CD4-positive, alpha-beta T cell treated with Interferon alpha-2 for 1 hour (primary cell): ENCODE measurements at places on chromosomes 1 and 21.

DNA sequence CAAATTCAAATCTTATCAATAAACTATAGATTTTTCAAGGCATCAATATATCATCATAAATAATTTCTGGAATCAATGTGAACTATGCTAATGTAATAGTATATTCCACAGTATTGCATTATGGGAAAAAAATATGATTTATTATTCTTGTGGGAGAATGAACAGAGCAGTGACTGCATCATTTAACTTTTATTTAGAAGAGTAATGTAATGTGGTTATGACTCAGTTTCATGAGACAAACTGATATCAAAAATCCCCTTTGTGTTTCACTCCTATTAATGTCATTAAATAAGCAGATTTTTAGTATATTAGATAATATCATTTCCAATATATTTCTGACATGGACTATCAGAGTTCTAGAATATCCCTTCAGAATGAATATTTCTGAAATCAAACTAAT is 187.6 kb downstream of the LRRC40 start:
- DNase-seq: no peak

DNA sequence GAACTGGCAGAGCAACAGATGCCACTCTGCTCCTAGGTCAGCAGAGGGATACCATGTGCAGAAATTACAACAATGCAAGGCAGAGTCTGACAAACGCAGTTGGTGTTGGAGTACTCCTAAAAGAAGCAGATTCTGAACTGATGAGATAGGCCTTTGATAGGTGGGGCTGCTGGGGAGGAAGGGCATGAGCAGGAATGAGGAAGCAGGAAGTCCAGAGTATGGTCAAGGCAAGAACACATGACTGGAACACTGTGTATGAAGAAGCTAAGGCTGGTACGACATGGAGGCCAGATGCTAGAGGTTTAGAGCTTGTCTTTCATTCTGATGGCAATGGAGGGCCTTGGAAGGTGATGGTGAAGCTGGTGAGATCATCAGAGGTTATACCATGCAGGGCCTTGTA is 11.5 kb upstream of the THRAP3 start:
- DNase-seq: no peak

DNA sequence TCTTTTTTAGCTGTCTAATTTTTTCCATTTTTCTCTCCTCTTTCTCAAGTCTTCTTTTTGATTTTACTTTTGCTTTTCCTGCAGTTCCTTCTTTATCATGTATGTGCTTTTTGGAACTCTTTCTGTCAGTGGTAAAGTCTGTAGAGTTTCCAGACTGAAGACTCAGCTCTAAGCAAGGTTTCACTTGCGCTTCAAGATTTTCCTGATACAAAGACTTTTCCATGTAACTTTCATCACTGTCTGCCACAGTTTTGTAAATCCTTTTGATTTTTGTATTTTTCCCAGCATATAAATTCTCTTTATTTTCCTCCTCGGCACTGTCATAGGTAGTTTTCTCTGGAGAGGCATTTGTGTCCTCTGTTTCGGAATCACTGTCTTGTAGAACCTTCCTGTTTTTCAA is 5.5 kb downstream of the CLSPN start:
- no peak for DNase-seq

DNA sequence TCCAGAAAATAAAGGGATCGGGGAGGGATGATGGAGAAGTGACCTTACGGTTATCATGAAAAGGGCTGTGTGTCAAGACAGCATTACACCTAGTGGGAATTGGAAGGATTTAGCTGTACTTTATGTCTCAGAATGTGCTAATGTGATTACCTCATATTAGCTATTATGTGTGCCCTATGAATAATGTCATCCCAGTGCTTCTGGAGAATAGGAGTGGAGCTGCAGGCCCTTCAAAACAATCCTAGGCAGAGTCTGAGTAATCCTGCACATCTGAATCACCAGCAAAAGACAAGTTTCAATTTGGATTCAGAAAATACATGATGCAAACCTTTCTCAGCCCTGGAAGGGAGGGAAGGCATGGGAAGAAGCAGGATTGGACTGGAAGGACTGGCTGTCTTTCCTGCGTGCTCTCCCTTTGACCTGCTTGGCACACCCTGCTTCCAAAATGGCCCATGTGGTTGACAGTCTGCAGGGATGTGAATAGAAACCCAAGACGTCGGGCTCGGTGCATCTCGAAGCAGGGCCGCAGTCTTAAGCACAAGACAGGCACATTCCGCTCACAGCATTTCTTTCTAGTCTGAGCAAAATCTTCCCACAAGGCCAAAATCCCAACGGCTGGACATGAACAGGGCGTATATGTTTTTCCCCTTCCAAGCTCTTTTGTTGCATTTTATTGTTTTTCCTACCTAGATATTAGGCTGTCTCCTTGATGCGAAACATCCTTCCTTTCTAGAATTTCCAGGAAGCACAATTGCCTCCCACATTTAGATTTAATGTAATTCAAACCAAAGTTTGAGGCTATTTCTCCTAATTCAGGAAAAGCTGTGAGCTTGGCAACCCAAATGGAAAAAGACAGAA is 54.3 kb upstream of the TARBP1 start:
- DNase-seq: no peak

DNA sequence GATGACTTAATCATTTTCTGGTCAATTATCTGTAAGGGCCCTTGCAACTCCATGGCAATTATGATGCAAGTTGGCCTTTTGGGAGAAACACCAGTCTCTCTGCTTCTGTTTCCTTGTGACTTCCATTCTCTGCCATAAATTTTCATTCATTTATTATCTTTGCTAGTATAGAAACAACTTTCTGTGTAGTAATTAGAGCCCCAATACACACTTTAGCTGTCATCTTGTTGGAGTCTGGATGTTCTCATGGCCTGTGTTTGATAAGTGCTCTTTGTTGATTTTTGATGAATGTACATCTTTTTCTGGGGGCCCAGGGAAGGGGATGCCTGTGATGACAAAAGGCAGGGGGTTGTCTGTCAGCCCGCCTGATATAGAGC is 22.4 kb downstream of the PROX1 start:
- no peak for DNase-seq

- DNase-seq: peak; percentile 57
Observed at GRCh38 chr1:2229037-2229864, 1.1 kb downstream of the SKI start.

- no peak for DNase-seq
Observed at GRCh38 chr21:34590520-34590919, 24.4 kb downstream of the RCAN1 start.

- DNase-seq: no peak
Observed at GRCh38 chr1:113321771-113322387, 68.4 kb upstream of the MAGI3 start.

GRCh38 chr1:228782662-228783417 is 47.6 kb downstream of the RHOU start:
- no peak for DNase-seq

DNA sequence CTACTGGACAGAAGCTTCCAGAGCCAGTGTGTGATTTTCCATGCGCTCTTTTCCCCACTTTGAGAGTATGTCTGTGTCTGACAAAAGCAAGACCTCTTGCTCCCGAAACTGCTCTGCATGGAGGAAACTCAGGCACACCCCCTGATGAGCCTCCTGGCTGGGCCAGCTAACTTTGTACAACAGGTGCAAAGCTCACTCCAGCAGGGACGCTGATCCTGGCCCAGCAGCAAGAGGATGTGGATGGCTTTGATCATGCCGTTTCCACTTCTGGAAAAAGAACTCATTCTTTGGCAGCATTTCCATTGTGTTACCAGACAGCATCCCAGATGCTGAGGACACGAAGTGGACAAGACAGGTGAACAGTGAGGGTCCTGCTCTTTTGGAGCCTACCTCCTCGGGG is 103.1 kb downstream of the TLR5 start:
- DNase-seq: no peak

- no peak for DNase-seq
Observed at GRCh38 chr1:87572008-87572407, 243.3 kb downstream of the LMO4 start.

DNA sequence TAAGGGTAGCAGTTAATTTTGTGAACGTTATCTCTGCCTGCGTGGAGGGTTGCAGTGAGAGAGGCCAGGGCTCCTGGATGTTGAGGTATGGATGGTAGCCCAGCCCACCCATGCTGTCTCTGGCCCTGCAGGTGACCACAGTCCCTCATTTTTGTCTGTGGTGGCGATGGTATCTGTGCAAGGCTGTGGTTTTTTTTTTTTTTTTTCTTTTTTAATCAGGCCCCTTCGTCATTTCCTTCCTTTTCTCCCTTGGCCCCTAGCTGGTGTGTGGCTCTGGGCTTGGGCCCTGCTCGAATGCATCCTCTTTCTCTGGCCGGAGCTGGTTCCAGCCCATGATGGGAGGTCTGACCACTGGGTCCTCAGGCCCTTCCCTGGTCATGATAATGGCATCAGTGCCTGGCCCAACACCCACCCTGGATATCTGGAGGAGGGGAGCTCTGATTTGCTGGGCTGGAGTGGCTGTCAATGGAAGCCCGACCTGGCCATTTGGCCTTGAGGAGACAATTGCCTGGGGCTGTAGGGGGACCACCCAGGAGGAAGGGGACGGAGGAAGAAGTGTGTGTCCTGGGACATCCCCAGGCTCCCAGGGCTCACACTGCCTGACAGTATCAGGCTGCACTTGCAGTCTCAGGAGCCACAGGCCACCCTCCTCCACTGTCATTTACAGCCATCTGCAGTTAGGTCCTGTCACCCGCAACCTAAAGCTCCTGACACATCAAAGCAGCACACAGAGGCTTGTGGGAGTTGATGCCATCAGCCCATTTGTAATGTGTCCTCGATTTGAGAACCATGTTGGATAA is 8.1 kb upstream of the RNF187 start:
- peak; percentile 27 for DNase-seq
